ENCODE measurements at places on chromosomes 6 and 20.

DNA sequence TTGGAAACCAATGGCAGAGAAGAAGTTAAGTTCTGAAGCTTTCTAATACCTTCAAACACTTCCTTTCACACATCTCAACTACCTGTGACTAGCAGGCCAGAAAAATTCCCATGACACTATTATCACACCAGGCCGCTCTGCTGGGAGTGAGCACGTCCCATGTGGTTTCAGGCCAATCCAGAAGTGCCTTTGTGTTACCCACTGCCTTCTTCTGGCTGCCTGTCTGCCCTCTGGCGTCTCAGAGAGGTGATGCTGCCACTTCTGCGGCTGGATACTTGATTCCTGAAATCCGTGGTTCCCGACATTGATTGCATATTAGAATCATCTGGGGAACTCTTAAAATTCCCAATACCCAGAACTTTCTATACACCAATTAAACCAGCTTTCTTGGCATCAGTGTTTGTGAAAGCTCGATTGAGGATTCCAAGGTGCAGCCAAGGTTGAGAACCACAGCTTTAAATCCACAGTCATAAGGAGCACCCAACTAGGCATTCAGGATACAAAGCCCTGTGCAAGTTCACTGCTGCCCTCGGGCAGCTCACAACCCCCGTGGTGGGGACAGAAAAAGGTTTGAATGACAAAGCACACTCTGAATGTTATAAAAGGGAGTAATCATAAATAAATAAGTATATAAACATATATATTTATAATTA lies 65.6 kb downstream of the STMND1 start:
- no peak for DNase-seq

- peak; percentile 32 for DNase-seq
These were observed 889 bp upstream of the FLOT1 start for GRCh38 chr6:30743099-30744053.

DNA sequence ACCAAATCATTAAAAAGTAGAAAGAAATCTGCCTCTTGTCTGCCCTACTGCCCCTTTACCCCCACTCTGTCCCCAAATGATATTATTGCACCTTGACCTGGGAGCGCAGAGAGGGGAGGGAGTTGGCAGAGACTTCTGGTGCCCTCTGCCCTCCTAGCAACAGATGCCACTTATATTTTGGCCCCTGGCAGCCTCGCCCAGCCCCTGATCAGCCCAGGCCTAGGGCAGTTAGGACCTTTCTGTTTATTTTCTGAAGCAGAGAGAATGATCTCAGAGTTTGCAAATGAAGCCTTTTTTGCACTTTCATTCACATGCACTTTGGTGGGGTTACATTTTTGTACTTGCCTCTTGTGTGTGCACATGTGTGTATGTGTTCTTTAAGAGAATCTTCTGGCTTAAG lies 8.4 kb upstream of the SGK2 start:
- no peak for DNase-seq

- no peak for DNase-seq
These were observed 772 bp downstream of the SESN1 start for GRCh38 chr6:109093732-109094415.

- DNase-seq, result no peak
These were observed at the start of gene PTK7 for GRCh38 chr6:43075670-43076463. TSS of gene PTK7 (plus strand) at chr6:43076314. CDS start at chr6:43076489, 175 bp downstream.

- no peak for DNase-seq
These were observed 23.6 kb downstream of the NTSR1 start for GRCh38 chr20:62732031-62732760.

- DNase-seq, result peak; percentile 56
These were observed 43.6 kb downstream of the REPS1 start for GRCh38 chr6:138944412-138944811.

- no peak for DNase-seq
These were observed at the start of gene ADGRF4 for GRCh38 chr6:47698342-47698787. TSS of gene ADGRF4 (plus strand) at chr6:47698580. CDS start at chr6:47707246, 8,666 bp downstream.

- no peak for DNase-seq
These were observed 65.7 kb downstream of the HTR1B start for GRCh38 chr6:77397561-77397960.

DNA sequence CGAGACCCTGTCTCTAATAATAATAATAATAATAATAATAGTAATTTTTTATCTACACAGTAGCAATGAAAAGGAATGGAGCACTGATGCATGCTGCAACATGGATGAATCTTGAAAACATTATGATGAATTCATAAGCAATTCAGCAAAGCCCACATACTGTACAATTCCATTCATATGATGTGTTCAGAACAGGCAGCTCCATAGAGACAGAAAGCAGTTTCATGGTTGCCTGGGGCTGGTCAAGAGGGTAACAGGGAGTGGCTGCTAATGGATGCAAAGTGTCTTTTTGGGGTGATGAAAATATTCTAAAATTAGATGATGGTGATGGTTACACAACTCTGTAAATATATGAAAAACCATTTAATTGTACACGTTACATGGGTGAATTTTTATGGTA lies 43.6 kb downstream of the SLC24A3 start:
- no peak for DNase-seq

DNA sequence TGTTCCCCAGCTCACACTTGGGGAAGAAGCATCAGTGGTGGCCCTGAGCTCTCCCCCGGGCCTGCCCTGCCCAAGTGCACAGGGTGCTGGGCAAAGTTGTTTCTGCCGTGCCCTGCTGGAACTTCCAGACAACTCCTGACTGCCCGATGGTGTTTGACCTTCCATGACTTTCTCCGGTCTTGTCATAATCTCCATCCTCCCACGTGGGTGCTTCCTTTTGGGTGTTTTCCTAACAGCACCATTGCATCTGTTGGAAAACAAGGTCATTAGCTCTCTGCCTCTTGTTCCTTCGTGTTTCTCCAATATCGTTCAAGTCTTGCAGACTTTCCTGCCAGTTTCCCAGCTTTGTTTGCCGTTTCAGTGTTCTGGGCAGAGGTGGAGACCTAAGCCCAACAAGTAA lies 68.7 kb upstream of the TIAM2 start:
- no peak for DNase-seq

- DNase-seq, result no peak
These were observed 66.9 kb downstream of the COL19A1 start for GRCh38 chr6:69933239-69933638.

DNA sequence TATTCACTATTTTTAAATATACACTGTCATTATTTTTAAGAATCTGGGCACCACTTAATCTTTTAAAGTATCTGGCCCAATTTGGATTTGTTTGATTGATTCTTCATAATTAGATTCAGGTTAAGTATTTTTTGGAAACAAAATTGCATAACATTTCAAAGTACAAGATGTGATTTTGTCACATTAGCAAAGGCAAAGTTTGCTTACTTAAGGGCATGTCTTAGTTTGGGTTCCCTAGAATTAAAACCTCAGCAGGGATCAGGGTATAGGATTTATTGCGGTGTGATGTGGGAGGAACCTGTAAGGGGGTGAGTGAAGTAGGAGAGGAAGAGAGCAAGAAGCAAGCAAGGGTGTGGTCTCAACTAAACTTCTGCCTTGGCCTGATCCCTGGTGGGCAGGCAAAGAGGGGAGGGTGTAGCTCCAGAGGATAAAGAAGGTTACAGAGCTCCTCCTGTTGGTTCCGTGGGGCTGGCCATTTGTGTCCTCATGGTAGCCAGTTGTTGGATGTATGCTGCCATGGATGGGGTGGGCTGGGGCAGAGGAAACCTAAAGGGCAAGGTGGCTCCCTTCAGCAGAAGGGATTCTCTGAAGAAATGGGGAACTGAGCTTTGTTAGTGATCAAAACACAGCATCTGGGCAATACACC lies 668.7 kb upstream of the SLC35B3 start:
- DNase-seq, result no peak

- DNase-seq, result no peak
These were observed 16.5 kb upstream of the TINAG start for GRCh38 chr6:54291738-54292137.

GRCh38 chr6:147651249-147652063 lies 143.0 kb downstream of the SAMD5 start:
- no peak for DNase-seq

DNA sequence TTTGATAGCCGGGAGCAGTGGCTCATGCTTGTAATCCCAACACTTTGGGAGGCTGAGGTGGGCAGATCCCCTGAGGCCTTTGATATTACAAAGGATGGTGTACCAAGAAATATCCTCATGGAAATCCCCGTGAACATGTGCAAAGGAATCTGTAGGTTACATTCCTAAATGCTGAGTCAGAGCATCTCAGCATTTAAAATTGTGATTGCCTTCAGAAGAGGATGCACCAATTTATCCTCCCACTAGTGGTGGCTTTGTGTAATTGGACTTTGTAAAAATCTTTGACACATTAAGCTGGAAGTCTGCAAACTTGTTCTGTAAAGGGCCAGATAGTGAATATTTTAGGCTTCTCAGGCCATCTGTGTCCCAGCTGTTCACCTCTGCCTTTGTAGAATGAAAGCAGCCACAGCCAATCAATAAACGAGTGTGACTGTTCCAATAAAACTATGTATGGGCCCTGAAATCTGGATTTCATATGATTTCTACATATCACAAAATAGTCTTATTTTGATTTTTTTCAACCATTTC lies 11.8 kb downstream of the TMEM14B start:
- peak; percentile 1 for DNase-seq

GRCh38 chr20:54228841-54229240 lies 21.0 kb downstream of the PFDN4 start:
- no peak for DNase-seq

GRCh38 chr6:166419286-166419685 lies 36.5 kb upstream of the MPC1 start:
- peak; percentile 58 for DNase-seq

DNA sequence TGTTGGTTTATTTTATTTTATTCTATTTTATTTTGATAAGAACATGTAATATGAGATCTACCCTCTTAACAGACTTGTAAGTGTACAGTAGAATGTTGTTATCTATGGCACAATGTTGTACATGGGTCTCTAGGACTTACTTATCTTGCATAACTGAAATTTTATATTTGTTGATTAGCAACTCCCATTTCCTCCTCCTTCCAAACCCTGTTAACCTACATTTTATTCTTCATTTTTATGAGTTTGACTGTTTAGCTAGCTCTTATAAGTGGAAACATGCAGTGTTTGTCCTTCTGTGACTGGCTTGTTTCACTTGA lies 37.9 kb upstream of the BCAS1 start:
- no peak for DNase-seq

- no peak for DNase-seq
These were observed 428.2 kb downstream of the BMP2 start for GRCh38 chr20:7195704-7196103.

- no peak for DNase-seq
These were observed at the start of gene PHF1 for GRCh38 chr6:33410711-33411631. TSS of gene PHF1 (plus strand) at chr6:33411014. CDS start at chr6:33412264, 1,250 bp downstream.
